8988T (cell line): ENCODE measurements at places on chromosomes 7 and 10.

DNA sequence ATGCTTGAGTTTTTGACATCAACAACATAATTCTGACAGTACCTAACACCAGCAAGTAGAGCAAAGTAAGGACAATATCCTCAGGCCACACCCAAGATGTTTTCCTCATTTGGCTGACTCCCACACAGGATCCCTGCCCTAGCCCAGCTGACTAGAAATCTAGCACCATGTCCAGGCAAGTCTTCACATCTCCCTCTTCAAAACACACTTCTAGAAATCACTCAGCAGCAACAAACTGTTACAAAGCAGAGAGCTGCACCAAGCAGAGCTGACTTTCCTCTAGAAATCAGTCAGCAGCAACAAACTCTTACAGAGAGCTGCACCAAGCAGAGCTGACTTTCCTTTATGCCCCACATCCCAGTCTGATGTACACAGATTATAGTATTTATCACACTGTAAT lies 7.7 kb downstream of the TMEM168 start:
- no peak for DNase-seq

GRCh38 chr10:19488592-19489280 lies 327.5 kb upstream of the PLXDC2 start:
- DNase-seq: no peak

- DNase-seq: no peak
Measured at GRCh38 chr10:4129866-4130477, 345.0 kb upstream of the KLF6 start.

DNA sequence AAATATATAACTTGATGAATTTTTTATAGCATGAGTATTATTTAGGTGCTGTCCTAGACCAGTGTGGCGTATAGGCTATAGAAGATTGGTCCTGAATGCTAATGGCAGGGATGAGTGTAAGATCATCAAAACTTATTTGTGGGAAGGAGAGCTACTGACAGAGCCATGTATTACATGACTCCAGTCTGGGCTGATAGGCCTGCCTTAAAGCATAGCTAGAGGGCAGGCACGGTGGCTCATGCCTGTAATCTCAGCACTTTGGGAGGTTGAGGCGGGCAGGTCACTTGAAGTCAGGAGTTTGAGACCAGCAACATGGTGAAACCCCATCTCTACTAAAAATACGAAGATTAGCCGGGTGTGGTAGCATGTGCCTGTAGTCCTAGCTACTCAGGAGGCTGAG lies 198.1 kb upstream of the KLF14 start:
- no peak for DNase-seq

- DNase-seq: no peak
Measured at GRCh38 chr10:112700215-112700671, 249.8 kb upstream of the TCF7L2 start.
